Spinal cord (tissue), 10 donors: ENCODE measurements at places on chromosomes 2 and 18. TPM values are rescaled to one million over a fixed set of nuclear protein-coding genes. Genes with fewer than 3 reads are reported as not detected.
A peak's percentile ranks its signal among the peaks of the same experiment; 100 is the strongest.

- DNase-seq: no peak
- H3K4me1 ChIP-seq: no peaks in the 10 kb centered on the region
- no peak overlapping the region for H3K27ac ChIP-seq
- no peaks in the 10 kb centered on the region for H3K27me3 ChIP-seq
- no peaks in the 10 kb centered on the region for H3K36me3 ChIP-seq
Measured at GRCh38 chr2:112791019-112791418, 6.7 kb upstream of the IL1A start.

- no peaks in the 10 kb centered on the region for H3K27me3 ChIP-seq
- H3K4me3 ChIP-seq: no peak overlapping the region
- H3K4me1 ChIP-seq: peaks cover 4% of the 10 kb centered on the region
- no peaks in the 10 kb centered on the region for H3K36me3 ChIP-seq
- peak overlapping the region; percentile 61 for H3K27ac ChIP-seq
- DNase-seq: peak; percentile 51
Measured at GRCh38 chr2:174965992-174966744, 39.0 kb downstream of the CHN1 start.

Gene POTEJ
- 0.10 TPM for total RNA-seq

Gene SLC38A11
- 3.1 TPM for total RNA-seq
